Nephron progenitor cell (in vitro differentiated cells): ENCODE measurements at places on chromosomes 6 and 20.

- DNase-seq = no peak
Observed at GRCh38 chr6:119483908-119484307, 134.3 kb upstream of the MAN1A1 start.

DNA sequence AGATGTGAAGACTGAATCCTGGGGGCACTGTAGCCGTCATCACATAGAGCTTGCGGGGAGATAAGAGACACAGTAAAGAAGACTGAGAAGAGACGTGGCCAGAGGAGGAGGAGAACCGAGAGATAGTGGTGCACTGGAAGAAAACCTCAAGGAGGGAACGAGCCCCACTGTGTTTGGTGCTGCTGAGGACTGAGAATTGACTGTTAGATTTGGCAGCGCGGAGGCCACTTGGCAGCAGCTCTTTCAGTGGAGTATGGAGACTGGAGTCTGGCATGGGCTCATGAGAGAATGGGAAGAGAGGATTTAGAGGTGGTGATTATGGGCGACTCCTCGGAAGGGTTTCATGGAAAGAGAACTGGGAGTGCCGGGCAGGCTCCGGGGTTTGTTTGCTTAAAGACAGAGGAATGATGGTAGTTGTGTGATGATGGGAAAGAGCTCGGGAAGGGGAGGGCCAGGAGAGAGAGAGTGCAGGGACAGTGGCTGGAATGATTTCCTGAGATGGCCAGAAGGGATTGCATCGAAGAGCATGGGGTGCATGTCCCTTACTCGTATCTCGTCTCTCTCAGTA is 18.0 kb downstream of the CDYL start:
- no peak for DNase-seq

- DNase-seq = no peak
Observed at GRCh38 chr6:117352466-117353081, 73.2 kb downstream of the ROS1 start.

DNA sequence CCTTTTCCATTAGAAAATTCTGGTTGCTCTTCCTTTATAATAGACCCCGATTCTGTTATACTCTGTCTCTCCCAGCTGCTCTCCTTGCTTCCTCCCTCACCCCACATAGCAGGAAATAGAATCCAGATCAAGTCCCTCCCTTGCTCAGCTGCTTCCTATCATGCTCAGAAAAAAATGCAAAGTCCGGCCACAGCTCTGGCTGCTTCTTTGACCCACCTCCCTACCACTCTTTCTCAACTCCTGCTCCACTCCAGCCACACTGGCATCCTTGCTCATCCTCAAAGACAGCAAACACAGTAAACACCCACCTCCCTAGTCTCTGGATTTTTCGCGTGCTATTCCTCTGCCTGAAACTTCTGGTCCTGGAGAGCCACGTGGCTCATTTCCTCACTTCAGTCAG is 9.1 kb upstream of the SLC22A16 start:
- no peak for DNase-seq

GRCh38 chr6:37882724-37883413 is 63.3 kb downstream of the ZFAND3 start:
- no peak for DNase-seq

DNA sequence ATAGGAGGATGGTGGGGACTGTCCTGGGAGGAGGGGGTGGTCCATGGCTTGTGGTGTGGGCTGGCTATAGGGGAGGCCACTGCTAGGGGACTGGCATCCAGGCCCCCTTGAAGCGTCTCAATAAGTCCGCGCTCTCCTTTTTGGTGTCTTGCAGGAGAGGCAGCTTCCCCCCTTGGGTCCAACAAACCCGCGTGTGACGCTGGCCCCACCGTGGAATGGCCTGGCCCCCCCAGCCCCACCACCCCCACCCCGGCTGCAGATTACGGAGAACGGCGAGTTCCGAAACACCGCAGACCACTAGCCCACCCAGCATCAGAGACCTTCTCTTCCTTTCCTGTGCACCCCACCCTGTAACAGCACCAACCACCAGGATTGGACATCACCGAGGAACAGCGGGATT is 2.8 kb upstream of the ZBTB9 start:
- DNase-seq = no peak

- DNase-seq = no peak
Observed at GRCh38 chr6:14142511-14143223, 25.1 kb downstream of the CD83 start.

DNA sequence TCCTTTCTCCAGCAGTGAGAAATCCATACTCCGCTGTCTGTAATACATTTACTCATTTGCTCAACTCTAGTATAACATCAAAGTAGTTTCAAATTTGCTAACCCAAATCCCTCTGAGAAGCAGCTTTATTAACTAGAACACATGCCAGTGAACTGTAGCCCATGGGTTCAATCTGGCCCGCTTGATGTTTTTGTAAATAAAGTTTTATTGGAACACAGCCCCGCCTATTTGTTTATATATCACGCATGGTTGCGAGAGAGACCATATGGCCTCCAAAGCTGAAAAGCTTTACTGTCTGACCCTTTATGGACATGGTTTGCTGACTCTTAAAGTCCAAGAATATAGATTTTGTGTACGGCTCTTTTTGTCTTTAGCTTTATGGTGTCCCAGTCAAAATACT is 32.2 kb downstream of the CDYL start:
- DNase-seq = no peak

DNA sequence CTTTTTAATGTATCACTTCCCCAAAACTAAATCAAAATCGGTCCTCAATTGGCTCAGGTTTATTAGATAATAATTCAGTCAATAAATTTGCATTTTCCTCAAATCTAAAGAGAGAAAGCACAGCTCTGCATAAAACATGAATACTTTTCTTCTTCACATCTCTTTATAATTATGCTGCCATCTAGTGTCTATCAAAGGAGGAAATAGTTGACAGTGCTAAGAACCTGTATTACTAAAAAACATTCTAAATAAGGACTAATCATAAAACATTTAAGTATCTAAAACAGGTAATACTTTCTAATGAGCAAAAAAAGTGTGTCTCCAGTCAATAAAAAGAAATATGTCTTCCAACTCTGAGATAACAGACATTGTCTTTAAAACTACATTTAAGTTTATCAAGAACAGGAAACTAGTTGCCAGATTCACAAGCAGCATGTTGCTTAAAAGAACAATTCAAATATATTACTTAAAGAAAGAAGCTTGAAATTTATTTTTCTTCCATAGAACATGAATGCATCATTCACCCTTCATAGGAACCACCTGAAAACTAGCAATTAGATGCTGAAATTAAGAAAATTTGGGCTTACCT is 56.5 kb upstream of the DST start:
- DNase-seq = no peak

DNA sequence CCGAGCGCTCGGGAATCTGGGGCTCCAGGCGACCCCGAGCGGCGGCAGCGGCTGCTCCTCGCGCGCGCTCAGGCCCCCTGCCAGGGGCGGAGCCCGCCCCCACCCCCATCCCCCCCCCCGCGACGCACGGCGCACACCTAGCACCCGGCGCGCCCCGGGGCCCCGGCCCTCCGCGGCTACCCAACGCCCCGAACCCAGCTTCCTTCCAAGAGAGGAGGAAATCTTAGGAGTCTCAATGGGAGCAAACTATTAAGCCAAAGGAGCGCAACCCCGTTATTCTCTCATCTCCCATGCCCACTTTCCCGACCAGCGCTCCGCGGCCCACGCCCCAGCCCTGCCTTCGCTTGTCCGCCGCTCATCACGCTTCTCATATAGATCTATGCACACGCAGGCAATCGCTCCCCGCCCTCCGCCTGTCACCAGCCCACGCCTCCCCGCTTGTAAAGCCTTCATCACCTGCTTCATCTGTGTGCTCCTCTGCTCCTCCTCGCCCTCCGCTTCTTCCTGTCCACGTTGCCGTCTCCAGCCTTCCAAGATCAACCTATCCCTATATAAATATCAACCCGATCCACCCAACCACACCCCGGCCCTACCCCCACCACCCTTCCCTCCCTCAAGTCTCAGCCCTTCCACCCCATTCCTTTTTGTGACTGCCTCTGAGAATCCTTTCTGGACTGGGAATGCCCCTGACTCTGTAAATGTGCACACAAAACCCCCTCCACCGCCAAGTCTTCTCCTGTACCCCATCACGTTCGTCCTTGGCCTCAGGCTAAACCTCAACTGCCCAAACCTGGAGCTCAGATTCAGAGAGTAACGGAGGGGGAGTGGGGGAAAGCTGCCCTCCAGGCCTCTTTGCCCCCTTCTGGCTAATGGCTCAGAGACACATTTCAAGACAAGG is at the start of gene DLK2:
Gene DLK2 (minus strand): TSS at position 18 of the 898 bp plus-strand sequence. CDS start 723 bp downstream, outside the sequence.
- DNase-seq = peak; percentile 40
